Smooth muscle cell of the umbilical artery (primary cell): ENCODE measurements at places on chromosomes 3 and 15. TPM values are rescaled to one million over a fixed set of nuclear protein-coding genes. Genes with fewer than 3 reads are reported as not detected.

GFM1 gene
- total RNA-seq: 44.5 and 60.7 TPM in 2 replicates

AGBL1 gene
- total RNA-seq: not detected in 2 replicates

MB21D2 gene
- 19.1 and 25.5 TPM in 2 replicates for total RNA-seq

CAMK2N2 gene
- total RNA-seq: 0.37 TPM in 1 of 2 replicates, not detected in the other

KPNA1 gene
- total RNA-seq: 40.1 and 64.9 TPM in 2 replicates

ECE2 gene
- not detected in 2 replicates for total RNA-seq

APH1B gene
- total RNA-seq: 11.0 and 16.0 TPM in 2 replicates

MITF gene
- 0.74 and 3.6 TPM in 2 replicates for total RNA-seq

STAB1 gene
- total RNA-seq: 1.1 and 1.2 TPM in 2 replicates

WDR53 gene
- 5.3 and 5.8 TPM in 2 replicates for total RNA-seq
